ENCODE measurements at places on chromosomes 6 and 20. TPM values are rescaled to one million over a fixed set of nuclear protein-coding genes. Genes with fewer than 3 reads are reported as not detected.

GRCh38 chr6:131226459-131227157, 91.3 kb downstream of the AKAP7 start:
- DNase-seq: no peak

GRCh38 chr20:12573442-12573841, 435.3 kb upstream of the SPTLC3 start:
- no peak for DNase-seq

GRCh38 chr20:57594092-57594951, 25.9 kb downstream of the ZBP1 start:
- DNase-seq: peak; percentile 60

The JAG1 gene
- 32.4 TPM for total RNA-seq

The SFTA2 gene
- total RNA-seq: not detected

The PCSK2 gene
- total RNA-seq: 1.5 TPM

The C20orf141 gene
- not detected for total RNA-seq

Data from left cardiac atrium (tissue), 4 donors.